Activated naive CD4-positive, alpha-beta T cell treated with Interleukin-2 at 50 U/mL for 16 hours (primary cell): ENCODE measurements at places on chromosomes 3 and 15.

- no peak for DNase-seq
Observed at GRCh38 chr15:31145271-31145911, 43.9 kb upstream of the TRPM1 start.

GRCh38 chr15:83064859-83065258 lies 2.2 kb downstream of the BTBD1 start:
- no peak for DNase-seq

DNA sequence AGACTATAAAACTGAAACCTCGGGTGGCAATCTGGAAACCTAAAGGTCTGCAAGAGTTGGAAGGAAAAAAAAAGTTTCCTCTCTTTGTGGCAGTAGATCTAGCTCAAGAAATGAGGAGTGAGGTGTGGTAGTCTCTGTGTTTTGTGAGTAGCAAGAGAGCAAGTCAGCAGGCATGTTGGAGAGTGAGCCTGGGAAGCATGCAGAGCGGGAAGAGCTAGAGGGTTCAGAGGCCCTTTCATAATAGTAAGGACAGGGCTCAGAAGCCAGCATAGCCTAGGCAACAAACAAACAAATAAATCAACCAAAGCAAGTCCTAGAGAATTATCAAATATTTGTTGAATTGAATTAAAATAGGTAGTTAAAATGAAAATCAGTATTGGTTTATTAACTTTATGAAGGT lies 189.7 kb upstream of the CBLB start:
- no peak for DNase-seq

- no peak for DNase-seq
Observed at GRCh38 chr3:124862006-124862405, 25.2 kb downstream of the ITGB5 start.

- no peak for DNase-seq
Observed at GRCh38 chr3:192915722-192916121, 1.9 kb downstream of the MB21D2 start.

GRCh38 chr3:104604326-104605010 lies 762.2 kb upstream of the ALCAM start:
- no peak for DNase-seq

DNA sequence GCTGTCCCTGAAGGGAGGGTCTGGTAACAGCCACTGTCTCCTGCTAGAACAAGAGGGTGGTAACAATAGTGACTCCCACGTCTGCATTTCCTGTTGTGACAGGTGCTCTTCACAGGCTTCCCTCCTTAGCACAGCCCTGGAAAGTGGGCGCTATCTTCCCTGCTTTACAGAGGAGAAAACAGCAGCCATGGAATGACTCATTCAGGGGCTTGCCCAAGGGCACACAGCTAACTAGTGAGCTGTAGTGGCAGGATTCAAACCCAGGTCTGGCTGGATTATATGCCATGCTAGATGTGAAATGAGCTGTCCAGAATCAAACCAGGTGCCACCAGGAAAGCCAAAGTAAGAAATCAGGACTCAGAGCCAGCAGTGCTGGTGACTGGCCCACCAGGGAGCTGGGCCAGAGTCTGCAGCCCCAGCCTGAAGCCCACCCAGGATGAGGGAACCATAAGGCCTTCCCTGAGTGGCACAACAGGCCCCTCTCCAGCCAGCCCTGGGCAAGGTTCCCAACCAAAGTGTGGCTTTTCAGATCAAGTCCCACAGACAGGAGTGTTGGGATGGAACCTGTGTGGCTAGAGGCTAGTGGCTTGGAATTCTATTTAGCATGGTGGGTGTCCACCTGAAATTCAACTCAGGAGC lies 102.4 kb downstream of the ETFA start:
- no peak for DNase-seq
